Osteoblast (primary cell): ENCODE measurements at places on chromosomes 16 and 17. TPM values are rescaled to one million over a fixed set of nuclear protein-coding genes. Genes with fewer than 3 reads are reported as not detected.

- DNase-seq, result no peak
Measured at GRCh38 chr17:36507266-36507665, 20.8 kb downstream of the ZNHIT3 start.

DNA sequence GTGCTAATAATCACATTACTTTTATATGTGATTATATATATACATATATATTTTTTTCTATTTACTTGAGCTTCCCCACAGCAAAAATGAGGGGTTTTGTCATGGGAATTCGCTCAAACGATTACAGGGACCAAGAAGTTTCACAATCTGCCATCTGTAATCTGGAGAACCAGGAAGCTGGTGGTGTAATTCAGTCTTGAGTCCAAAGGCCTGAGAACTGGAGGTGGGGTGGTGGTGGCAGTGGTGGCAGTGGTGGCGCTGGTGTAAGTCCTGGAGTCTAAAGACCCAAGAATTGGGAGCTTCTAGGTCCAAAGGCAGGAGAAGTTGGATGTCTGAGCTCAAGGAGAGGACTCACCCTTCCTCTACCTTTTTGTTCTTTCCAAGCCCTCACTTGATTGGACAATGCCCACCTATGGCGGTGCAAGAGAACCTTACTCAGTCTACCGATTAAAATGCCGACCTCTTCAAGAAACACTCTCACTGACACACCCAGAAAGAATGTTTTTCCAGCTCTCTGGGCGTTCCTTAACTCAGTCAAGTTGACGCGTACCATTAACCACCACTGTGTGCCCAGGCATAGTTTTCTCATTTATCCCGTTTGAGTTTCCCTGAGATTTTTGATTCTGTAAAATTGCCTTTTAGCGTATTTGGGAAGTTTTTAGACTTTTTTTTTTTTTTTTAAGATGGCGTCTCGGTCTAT is 31.9 kb downstream of the POLR2A start:
- peak; percentile 52 for DNase-seq

DNA sequence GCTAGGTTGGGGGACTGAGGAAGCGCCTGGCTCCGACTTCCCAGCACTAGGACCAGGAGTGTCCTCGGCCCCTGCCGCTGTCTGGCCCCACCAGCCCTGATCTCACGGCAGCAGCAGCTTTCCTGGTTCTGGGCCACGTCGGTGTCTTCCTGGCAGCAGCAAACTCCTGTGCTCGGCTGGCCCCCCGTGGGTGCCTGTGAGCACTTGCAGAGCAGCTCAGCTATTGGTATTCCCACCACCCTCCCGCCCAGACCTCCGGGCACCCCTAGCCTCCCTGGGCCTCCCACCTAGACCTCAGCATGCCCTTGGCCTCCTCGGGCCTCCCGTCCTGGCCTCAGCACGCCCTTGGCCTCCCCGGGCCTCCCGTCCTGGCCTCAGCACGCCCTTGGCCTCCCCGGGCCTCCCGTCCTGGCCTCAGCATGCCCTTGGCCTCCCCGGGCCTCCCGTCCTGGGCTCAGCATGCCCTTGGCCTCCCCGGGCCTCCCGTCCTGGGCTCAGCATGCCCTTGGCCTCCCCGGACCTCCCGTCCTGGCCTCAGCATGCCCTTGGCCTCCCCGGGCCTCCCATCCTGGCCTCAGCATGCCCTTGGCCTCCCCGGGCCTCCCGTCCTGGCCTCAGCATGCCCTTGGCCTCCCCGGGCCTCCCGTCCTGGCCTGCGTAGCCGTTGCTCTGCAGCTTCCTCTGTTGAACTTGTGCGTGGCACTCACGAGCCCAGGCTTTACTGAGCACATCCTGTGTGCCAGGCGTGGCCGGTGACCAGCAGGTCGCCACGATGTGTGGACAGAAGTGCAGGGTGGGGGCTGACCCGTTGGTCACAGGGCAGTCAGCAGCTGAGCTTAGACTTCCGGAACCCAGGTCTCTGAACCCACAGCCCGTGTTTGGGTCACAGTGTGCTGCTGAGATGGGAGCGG is 51.8 kb upstream of the ACSF3 start:
- DNase-seq, result peak; percentile 83

Gene OR1F1
- 0.36 TPM in 1 of 2 replicates, not detected in the other for total RNA-seq

Gene KRTAP9-2
- not detected in 2 replicates for total RNA-seq

Gene CCL14
- not detected in 2 replicates for total RNA-seq

- peak; percentile 74 for DNase-seq
Measured at GRCh38 chr16:25155553-25156460, 44.3 kb downstream of the LCMT1 start.

Gene EPOP
- 1.2 and 2.2 TPM in 2 replicates for total RNA-seq

GRCh38 chr16:79607587-79607986 is 7.0 kb upstream of the MAF start:
- peak; percentile 60 for DNase-seq

Gene CRHR1
- not detected in 2 replicates for total RNA-seq

Gene ABCC6
- under 0.01 and 0.36 TPM in 2 replicates for total RNA-seq

DNA sequence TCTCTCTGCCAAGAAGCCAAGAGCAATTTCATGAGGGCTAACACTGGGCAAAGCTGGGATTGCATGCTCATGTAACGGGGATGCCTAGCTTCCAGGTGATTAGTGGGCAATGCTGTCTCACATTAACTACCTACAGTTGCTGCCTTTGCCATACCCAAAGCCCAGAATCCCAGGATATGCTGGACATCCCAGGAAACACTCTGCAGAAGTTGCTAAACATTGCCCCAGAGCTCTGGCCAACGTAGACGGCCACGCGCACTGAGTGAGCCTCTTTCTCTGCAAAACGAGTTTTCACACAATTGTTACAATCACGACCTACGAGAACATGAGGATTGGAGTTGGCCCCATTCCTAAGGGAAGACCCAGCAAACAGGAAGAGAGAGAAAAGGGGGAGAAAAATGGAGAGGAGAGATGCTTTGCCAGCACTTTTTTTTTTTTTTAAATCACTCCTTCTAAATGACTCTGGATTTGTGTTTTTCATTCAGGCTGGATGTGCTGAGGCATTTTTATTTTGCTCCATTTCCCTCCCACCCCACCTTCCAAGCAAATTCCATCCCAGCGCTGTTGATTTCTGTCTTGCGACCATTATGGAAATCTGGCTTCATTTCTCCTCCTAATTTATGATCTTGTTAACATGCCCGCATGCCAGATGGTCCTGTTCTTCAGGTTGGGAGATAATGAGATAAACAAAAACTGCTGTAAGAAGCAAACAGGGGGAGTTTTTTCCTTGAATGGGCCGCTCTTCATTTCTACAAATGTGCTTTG is 112.8 kb upstream of the DNAH9 start:
- DNase-seq, result no peak

Gene FBXO39
- 0.36 and 0.59 TPM in 2 replicates for total RNA-seq

GRCh38 chr16:70161350-70161749 is 12.2 kb upstream of the CLEC18C start:
- peak; percentile 32 for DNase-seq

Gene KRT12
- total RNA-seq, result not detected in 2 replicates

- DNase-seq, result no peak
Measured at GRCh38 chr16:89456419-89456959, 33.9 kb downstream of the ANKRD11 start.

- peak; percentile 81 for DNase-seq
Measured at GRCh38 chr17:63483655-63484575, 7.1 kb downstream of the ACE start.

DNA sequence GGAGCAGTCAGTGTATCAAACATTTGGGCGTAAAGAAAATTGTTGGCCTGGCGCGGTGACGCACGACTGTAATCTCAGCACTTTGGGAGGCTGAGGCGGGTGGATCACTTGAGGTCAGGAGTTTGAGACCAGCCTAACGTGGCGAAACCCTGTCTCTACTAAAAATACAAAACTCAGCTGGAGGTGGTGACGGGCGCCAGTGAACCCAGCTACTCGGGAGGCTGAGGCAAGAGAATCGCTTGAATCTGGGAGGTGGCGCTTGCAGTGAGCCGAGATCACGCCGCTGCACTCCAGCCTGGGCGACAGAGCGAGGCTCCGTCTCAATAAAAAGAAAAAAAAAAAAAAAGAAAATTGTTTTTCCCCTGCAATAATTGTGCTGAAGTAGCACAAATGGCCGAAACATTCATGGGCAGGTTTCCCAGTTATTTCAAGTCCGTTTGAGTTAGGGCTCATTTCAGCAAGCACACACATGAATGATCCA is 1.4 kb downstream of the GCSH start:
- DNase-seq, result no peak
